ENCODE measurements at places on chromosomes 4 and X.

DNA sequence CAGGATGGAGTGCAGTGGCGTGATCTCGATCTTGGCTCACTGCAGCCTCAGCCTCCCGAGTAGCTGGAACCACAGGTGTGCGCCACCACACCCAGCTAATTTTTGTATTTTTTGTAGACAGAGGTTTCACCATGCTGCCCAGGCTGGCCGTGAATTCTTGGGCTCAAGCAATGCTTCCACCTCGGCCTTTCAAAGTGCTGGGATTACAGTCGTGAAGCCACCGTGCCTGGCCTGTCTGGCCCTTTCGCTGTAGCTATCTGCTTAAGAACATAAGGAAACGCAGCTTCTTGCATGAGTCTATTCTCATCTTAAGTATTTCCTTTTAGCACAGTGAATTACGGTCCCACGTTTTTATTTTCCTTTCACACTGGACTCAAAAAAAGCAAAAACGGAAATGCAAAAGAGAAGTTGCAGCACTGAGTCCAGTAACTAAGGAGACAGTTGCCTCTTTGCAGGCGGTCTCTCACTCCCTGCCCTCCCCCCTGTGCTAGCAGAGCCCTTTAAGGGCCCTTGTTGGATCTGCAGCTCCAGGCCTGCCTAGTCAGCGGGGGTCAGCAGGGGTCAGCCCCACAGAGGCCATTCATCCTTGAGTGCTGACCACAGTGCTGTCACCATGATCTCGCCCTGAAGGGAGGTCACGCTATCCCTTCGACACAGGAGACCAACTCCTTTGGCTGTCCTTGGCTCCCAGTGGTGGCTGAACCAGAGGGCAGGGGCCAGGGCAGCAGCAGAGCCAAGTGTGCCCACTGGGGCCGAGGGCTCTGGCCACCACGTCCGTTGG is 21.8 kb upstream of the TBC1D14 start:
- no peak for DNase-seq

DNA sequence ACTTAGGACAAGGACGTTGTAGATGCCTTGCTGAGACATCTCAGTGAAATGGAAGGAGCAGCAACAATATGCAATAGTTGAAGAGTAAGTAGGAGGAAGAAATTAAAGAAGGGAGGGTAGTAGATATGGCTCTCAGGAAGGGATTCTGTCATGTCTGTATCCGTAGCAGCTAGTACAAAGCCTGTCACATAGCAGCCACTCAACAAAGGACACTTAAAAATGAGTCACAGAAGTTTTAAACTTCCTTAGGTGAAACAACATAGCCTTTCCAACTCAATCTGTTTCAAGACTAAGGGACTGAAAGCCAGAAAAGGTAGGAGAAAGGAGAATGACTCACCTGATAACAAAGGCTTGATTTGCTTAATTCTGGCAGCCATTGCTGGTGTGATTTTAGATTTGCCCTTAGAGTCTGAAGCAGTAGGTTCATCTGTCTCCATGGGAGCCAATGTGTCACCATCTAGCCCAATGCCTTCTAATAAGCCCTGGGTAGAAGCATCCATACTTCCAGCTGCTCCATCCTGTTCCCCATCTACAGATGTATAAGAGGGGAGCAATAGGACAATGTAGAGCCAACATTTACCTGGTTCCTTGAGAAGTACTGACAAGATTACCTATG is 86.6 kb downstream of the HUWE1 start:
- no peak for DNase-seq

- no peak for DNase-seq
These were observed 45.7 kb downstream of the GPAT3 start for GRCh38 chr4:83581411-83582288.

DNA sequence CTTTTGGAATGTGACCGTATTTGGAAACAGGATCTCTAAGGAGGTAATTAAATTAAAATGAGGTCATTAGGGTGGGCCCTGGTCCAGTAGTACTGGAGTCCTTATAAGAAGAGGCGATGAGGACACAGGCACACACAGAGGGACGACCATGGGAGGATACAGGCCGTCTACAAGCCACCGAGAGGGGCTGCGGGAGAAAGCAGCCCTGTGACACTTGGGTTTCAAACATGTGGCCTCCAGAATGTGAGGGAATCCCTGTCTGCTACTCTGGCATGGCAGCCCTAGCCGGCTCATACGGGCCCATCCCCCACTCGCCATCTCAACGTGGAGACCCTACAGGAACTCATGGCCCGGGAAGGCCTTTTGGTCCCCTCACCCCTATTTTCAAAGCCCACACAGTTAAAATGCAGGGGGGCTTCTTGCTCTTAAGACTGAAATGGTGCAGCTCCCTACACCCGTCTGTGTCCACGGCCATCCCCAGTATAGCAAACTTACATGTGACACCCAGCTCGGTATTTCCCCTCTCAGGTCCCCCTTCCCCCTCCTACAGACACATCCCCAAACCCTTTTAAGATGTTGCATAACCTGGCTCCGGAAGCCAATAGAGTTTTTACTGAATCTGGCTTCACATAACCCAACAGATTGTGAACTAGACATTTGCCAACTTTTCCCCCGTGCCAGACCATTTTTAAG is 124.1 kb upstream of the TBL1X start:
- no peak for DNase-seq

DNA sequence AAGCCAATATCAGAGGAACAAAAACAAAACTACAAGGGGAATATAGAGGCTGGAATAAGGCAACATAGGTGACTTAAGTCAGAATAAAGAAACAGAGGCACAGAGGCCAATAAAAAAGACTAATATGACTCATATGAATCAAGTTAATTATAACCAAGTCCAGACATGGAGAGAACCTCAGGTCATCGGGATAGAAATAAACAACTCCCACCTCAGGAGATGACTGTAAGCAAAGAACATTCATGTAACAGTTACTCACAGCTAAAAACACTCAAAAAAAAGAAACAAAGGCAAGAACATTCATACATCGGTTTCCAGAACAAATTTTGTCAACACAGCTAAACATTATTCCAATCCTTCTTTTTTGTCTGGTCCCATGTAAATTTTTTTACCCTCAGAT is 60.3 kb upstream of the RXFP1 start:
- DNase-seq = no peak

GRCh38 chr4:14184265-14184664 is 556.7 kb upstream of the BOD1L1 start:
- DNase-seq = no peak

DNA sequence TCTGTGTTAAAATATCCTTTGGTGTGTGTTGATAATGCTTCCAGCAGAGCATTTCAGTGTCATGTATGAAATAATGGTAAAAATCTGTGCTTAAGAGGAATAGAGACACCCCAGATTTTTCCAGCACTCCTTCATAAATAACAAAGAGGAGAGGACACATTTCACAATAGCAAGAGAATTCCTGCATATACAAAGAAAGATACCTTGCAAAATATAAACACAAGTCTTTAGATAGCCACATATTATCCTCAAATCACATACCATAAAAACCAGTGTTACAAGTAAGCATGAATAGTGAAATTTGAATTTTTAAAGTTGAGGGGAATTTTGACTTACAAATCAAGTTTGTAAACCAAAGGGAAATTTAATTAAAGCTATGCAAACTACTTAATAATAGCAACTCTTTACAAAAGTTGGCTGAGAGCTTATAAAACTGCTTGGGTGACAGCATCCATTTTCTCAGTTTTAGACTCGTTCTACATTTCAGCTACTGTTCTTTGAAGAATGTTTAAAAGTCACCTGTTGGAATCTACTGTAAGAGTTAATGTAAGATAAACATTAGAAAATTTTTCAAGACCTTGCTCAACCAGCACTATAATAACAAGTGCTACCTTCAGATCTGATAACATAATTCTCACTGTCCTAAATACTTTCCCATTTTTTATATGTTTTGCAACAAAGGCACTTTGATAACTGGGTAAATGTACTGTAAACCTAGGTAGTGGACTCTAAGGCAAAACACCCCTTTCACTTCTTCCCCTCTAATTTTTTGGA is 3.7 kb downstream of the APELA start:
- no peak for DNase-seq

GRCh38 chr4:95599777-95600400 is 51.1 kb upstream of the UNC5C start:
- DNase-seq = no peak

GRCh38 chrX:134653835-134654234 is 4.4 kb downstream of the PLAC1 start:
- no peak for DNase-seq

- DNase-seq = no peak
These were observed 33.4 kb upstream of the ENPP6 start for GRCh38 chr4:184250795-184251669.

DNA sequence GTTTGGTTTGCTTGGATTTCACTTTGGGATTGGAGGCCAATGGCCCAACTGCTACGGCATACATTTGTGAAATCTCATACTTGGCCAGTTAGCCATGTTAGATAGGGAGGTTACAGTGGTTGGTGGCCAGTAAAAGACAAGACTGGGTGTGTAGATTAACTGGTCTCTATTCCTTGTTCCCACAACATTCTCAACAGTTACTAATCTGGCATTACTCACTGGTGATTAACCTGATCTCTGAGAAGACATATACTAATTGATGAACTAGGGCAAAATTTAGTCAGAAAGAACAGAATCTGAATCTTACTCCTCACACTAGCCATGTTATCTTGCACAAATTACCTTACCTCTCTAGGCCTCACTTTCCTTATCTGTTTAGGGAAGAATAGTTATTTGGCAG is 33.4 kb downstream of the GATB start:
- DNase-seq = no peak

GRCh38 chr4:53511014-53511413 is 80.3 kb downstream of the LNX1 start:
- no peak for DNase-seq

GRCh38 chr4:157265281-157265680 is 44.8 kb downstream of the GRIA2 start:
- no peak for DNase-seq

DNA sequence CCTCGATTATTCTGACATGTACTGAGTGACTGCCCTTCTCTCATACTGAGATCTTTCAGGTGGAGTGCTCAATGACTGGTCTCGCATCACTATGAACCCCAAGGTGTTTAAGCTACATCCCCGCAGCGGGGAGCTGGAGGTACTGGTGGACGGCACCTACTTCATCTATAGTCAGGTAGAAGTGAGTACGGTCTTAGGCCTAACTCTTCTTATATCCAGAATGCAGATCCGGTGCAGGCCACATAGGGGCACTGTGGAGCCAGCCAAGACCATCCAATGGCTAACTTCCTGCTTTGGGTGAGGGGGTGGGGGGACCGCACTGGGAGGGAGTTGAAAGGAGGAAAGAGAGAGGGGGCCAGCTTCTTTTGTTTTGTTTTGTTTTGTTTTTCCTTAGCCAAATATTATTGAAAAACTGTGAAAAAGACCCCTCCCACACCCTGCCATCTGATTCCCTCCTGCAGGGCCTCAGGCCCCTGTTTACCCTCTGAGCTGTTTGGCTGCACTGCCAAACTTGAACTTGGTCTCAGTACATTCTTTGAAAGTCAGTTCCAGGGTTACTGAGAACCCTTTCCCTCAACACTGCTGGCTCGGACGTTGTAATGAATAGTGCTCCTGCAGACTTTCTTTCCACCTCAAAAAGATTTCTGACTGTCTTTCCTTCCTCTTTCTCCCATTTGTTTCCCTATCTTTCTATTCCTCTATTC is 16.2 kb downstream of the AWAT2 start:
- no peak for DNase-seq

DNA sequence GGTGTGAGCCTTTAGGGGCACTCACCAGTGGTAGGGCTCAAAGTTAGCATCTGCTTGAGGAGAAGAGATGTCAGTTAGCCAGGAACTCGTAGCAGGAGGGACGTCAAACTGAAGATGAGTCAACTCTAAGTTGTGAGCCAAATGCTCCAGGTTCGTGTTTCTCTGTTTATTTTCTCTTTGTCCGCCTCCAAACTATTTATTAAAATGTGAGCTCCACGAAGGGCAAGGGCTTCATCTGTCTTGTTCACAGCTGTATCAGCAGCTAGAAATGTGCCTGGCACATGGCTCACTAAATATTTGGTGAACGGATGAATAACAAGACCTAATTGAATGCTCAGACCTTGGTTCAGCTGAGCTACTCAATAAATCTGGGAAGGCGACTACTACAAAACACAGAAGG is 248.9 kb downstream of the BCOR start:
- DNase-seq = no peak

- DNase-seq = peak; percentile 48
These were observed 57.1 kb upstream of the PJA1 start for GRCh38 chrX:69222103-69223090.

- no peak for DNase-seq
These were observed 37.4 kb downstream of the SCD5 start for GRCh38 chr4:82761229-82761628.

DNA sequence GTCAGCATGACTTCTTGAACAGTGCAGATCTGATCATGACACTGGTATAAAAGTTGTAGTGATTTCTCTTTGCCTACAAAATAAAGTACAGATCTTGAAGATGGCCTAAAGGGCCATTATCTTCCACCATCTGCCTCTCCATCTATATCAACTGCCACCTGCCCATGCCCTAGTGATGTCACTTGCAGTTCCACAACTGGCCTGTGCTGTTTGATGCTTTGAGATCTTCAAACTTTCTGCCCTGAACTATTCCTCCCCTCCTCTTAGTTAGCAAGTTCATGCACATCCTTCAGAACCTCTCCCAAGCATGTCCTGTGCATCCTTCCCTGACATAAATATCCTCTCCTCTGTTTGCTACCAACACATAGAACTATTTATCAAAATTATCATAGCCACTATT is 217.0 kb downstream of the SOWAHB start:
- DNase-seq = no peak

- no peak for DNase-seq
These were observed 101.2 kb upstream of the KLF3 start for GRCh38 chr4:38562751-38563198.

DNA sequence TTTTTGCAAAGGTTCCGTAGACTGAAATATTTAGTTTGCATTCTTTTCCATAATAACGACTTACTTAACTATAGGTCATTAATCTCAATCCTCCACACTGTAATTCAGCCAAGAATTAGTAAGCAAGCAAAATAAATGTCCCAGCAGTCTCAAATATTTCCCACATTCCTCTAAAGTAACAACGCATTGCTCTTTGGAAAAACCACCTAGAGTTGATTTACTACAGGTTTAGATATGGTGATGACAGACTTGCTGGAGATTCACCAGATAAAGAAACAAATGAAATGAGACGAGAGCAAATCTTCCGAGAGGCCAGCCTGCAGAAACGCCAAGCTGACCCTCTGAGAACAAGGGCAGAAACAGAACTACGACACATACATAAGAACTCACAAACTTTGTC is 28.9 kb downstream of the TENM3 start:
- no peak for DNase-seq

DNA sequence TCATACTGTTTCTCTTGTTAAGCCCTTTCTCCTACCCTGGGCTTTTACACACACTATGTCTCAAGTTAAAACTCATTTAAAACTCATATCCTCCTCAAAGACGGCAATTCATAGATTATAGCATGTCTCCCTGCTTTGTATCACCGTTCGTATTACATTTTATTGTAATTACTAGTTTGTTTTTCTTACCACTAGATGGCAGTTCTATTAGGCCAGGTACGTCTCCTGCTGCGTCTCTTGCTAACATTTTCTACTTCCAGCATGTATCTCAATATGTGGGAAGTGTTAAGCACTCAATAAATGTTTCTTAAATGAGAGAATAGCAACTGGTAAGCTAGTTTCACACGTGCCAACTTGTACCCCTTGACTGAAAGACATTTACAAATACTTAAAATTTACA is 450.3 kb upstream of the PCDH7 start:
- no peak for DNase-seq

Measured in stimulated activated CD8-positive, alpha-beta memory T cell treated with anti-CD3 and anti-CD28 coated beads, Interleukin-2, amount 100 ng/mL, for 1 hour (primary cell).